ENCODE measurements at places on chromosomes 6 and 20. TPM values are rescaled to one million over a fixed set of nuclear protein-coding genes. Genes with fewer than 3 reads are reported as not detected.

DNA sequence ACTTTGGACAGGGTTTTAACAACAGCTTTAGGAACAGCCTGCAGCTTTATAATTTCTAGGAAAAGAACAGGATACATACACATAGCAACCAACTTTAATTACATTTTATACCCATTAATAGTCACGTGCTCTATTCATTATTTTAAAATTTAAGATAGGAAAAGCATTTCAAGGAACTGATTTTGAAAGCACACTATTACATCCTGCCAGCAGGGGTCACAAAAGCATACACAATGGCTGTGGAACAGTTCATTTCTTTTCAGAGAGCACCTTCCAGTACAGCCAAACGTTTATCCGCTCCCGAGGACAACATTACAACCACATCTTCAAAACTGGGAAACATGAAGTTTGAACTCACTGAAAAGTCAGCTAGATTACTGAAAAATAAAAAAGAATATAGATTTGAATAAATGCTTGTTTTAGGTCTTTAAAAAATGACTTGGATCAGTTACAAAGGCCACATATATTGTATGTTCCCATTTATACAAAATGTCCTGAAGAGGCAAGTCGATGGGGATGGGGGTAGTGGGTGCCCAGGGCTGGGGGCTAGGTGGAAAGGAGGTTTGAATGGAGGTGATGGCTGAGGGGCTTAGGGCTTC is 104.6 kb upstream of the EXOC2 start:
- peak; percentile 59 for DNase-seq

GHRH gene
- total RNA-seq: not detected

- DNase-seq: no peak
These were observed 342.0 kb upstream of the CHD6 start for GRCh38 chr20:41960166-41960565.

GRCh38 chr20:47067776-47068175 is 173.1 kb downstream of the EYA2 start:
- DNase-seq: no peak

NCOA3 gene
- total RNA-seq: 35.6 TPM

CLPSL1 gene
- not detected for total RNA-seq

DNA sequence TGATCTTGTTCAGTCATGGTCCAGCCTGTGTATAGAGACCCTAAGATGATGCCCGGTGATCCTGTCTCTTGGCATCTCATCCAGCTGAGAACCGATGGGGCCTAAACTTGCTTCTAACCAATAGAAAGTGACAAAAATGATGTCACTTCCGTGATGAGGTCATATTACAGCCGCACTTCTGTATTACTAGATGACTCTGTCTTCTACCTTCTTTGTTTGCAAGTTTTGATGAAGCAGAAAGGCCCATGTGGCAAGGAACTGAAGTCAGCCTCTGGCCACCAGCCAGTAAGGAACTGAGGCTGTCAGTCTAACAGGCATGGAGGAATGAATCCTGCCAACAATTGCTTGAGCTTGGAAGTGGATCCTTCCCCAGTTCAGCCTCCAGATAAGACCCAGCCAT is 32.8 kb upstream of the HLA-C start:
- DNase-seq: no peak

DNA sequence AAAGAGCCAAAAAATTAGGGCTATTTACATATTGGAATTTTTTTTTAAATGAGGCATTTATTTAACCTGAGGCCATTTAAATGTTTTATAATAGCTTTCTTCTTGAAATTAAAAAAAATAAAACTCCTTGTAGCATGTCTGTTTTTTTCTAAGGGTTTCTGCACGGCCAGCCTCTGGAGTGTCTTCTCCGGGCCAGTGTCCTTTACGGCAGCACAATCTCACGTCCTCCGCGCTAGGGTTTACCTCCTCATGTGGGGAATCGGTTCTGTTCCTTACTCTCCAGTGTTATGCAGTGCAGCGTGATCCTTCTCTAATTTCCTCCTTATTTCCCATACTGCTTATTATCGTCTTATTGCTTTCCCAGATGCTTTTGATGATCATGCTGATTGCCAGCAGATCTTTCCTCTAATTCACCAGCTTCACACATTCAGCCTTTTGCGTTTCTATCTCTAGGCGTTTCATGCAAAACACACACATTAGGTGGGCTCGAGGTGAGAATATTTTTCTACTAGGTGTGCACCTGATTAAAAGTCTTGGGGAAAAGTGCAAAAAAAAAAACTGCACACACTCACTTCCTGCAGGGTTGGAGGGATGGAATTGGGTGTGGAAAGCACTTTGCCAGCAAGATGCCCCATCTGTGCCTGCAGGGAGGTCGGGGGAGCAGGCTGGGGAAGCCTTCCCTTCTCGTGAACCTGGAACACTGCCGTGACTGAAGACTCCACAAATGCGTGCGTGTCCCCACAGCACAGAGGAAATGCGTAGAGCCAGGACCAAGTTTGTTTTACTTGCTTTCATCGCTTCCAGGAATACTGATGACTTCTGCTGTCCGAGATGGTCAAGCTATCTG is 56.1 kb downstream of the PSMG4 start:
- no peak for DNase-seq

DNA sequence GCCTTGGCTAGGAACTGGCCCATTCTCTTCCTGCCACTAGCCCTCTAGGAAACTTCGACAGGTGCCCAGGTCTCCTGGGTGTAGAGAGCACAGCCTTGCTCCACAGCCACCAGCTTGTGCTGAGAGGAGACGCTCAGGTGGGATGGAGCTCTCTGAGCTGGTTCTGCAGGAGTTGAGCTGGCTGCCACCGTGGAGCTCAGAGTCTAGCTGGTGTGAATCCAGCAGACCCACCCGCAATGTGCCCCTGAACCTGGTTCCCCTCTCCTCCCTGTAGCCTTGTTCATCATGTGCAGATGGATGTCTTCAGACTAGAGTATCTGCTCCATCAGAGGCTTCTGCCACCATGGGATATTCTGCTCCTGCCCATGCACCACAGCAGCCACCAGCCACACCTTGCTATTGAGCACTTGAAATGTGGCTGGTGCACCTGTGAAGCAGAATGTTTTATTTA is 222.5 kb downstream of the SYNDIG1 start:
- DNase-seq: no peak

- DNase-seq: no peak
These were observed at the start of gene C6orf58 for GRCh38 chr6:127576874-127577273. Gene C6orf58 (plus strand): TSS chr6:127577174. CDS start chr6:127577186, 12 bp downstream.

SCRT2 gene
- total RNA-seq: not detected

FITM2 gene
- total RNA-seq: 11.6 TPM

MROH8 gene
- total RNA-seq: 16.7 TPM

- DNase-seq: no peak
These were observed 32.0 kb upstream of the SCRT2 start for GRCh38 chr20:707451-708110.

DNA sequence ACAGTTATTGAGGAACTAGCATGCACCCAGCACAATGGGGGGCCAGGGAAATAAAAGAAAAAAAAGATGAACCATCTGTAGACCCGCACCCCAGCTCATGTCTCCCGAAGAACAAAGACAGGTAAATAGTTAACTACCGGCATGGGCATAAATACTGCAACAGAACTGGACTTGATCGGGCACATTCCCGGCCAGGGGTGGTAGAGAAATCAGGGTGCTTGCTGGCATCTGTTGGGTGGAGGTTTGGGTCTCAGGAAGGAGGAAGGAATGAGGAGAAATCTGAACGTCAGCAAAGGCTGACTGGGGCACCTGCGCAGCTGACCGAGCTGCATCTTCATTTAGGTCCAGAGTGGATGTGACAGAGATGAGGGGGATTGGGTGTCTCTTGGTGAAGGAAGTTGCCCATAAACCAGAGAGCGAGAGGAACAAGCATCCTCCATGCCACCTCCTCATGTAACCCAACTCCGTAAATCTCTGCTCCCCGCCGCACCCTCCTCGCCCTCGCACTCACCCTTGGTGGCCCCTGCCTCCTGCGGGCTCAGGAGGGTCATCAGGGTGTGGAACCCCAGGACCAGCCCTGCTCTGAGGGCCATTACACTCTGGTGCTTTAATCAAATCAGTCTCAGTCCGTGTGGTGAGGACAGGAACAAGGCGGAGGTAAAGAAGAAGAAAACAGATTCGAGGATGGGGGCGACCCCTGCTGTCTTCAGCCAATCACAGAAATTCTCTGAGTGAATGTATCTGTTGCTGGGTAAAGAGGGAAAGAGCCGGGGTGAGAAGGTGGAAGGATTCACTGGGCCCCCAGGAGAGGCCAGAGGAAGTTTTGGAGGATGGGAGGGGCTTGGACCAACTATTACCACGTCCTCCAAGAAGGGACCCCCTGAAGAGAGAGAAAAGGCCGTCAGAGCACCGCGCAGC is at the start of gene HLA-DOA:
Gene HLA-DOA (minus strand): TSS at position 648 of the 918 bp plus-strand sequence.
- DNase-seq: no peak

SYTL3 gene
- total RNA-seq: 9.9 TPM

GRCh38 chr6:32271429-32271828 is 47.6 kb upstream of the NOTCH4 start:
- DNase-seq: no peak

RSPH4A gene
- 1.5 TPM for total RNA-seq

DNA sequence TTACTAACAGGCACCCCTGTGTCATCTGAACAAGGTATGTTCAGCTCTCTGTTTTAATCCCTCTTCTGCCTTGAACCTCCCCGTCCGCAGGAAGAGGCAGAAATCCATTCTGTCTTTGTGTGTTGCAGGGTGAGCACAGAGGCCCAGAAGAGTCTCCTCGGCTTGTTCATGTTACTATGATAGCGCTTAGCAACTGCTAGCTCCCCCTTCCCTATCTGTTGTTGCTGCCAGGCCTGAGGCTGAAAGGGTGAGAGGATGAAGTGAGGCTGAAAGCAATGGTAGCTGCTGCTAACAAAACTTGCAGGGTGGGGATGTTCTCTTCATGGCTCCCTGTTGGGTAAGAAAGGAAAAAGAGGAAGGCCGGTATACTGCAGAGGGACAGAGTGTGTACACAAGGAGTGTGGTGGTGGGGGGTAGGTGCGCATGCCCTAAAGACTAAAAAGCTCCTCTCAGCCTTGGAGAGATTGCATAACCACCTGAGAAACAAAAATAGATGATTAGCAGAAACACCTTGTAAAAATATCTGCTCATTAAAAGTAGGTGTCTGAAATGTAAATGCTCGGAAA is 55.2 kb upstream of the CITED2 start:
- DNase-seq: no peak

SLC22A1 gene
- total RNA-seq: 0.80 TPM

GRCh38 chr20:60125513-60125912 is 167.3 kb downstream of the CDH26 start:
- no peak for DNase-seq

LTA gene
- 1.2 TPM for total RNA-seq

- no peak for DNase-seq
These were observed 92.9 kb downstream of the GJA10 start for GRCh38 chr6:89987140-89987539.

LY6G6C gene
- not detected for total RNA-seq

DNA sequence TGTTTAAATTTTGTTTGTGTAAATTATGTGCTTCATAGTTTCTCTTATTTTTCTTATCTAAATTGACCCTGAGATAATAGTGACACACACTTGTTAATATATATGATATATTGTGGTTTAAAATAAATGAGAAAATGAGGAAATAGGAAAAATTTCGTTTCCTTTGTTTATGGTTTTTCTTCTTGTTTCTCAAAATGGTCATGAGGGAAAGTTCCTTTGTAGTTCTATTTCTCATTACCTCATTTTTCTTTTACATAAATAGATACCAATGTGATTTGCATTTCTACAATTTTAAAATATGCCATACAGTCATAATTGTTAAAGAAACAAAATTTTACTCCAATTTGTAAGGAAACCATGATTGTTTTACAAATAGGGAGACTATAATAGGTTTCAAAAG is 9.2 kb downstream of the OR2A4 start:
- DNase-seq: no peak

DNA sequence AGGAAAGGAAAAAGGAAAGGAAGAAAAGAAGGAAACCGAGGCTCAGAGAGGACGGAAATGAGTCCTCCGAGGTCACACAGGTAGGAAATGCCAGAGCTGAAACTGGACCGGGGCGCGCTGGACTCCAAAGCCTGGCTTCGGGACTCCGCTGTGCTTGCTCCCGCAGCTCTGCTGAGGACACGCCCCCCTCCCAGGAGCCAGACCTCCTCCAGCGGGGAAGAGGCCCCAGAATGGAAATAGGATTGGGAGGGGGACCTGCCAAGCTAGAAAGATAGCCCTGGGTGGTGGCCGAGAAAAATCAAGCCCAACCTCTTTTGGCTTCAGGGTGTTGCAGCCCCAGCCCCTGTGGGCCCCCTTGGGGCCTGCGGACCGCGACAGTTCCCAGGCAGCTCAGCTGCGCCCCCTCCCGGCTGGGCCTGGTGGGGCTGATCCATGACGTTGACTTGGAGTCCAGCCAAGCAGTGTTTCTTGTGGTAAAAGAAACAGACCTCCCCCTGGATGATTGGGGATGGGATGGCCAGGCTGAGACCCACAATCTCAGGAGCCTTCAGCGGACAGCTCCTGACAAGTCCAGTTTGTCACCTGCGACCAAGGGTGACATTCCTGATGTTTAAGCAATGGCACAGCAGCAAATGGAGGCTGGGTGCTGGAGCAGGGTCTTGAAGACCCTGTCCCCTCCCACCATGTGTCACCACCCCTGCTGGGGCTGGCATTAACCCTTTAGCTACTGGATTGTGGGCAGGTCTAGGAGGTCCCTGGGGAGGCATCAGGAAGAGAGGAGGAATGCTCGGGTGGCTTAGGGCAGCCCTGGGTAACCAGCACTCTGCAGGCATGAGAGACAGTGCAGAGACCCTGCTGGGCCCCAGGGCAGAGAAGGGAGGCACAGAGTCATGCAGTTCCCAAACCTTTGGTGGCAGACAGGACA is 55.4 kb downstream of the RIPOR3 start:
- peak; percentile 22 for DNase-seq

DNA sequence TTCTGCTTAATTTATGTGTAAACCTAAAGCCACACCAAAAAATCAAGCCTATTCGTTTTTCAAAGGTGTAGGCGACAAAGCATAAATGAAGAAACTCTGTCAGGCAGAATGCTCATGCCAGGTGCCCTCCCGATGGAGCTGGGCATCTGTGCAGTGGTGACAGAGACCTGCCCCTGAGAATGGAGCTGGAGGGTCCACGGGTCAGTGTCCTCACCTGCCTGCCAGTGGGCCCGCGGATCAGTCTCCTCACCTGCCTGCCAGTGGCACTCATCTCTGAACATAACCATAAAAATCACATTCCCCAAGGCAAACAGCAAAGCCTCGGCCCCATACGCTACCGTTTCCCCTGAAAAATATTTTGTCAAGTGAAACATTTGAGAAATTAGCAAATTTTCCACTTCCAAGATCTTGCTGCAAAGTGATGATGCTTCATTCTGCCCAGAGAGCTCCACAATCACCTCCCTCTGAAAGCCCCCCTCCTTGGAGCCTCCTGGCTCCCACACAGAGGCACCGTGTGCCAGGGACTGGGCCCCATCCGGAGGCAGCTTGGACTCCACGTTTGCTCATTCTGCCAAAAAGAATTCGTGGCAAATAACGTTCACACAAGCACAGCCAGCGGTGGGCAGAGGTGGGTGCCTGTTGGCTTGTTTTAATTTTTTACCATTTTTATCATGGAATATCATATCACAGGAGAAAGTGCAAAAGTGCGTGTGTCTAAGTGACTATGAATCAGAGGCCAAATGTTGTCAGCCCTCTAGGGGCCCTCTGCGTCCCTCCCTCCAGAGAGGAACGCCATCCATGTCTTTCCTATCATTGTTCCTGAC is 88.8 kb downstream of the YTHDF1 start:
- DNase-seq: no peak

Measured in prostate gland (tissue), 2 donors.